Activated CD4-positive, alpha-beta memory T cell treated with anti-CD3 and anti-CD28 coated beads for 36 hours (primary cell): ENCODE measurements at places on chromosomes 3 and 15.

DNA sequence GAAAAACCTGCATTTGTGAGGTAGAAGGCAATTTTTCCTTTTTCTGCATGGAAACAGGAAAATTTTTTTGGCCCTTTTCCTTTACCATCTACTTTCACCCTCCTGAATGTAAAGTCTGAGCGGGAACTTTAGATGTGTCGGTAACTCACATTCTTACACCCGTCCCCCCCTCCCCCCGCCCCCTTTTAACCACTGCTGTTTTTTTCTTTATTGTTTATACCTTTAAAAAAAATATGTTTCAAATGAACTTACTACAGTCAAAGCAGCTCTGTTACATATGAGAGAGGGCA is 487 bp upstream of the HES1 start:
- no peak for DNase-seq

GRCh38 chr15:31360843-31361763 is 34.5 kb downstream of the KLF13 start:
- DNase-seq = peak; percentile 80

DNA sequence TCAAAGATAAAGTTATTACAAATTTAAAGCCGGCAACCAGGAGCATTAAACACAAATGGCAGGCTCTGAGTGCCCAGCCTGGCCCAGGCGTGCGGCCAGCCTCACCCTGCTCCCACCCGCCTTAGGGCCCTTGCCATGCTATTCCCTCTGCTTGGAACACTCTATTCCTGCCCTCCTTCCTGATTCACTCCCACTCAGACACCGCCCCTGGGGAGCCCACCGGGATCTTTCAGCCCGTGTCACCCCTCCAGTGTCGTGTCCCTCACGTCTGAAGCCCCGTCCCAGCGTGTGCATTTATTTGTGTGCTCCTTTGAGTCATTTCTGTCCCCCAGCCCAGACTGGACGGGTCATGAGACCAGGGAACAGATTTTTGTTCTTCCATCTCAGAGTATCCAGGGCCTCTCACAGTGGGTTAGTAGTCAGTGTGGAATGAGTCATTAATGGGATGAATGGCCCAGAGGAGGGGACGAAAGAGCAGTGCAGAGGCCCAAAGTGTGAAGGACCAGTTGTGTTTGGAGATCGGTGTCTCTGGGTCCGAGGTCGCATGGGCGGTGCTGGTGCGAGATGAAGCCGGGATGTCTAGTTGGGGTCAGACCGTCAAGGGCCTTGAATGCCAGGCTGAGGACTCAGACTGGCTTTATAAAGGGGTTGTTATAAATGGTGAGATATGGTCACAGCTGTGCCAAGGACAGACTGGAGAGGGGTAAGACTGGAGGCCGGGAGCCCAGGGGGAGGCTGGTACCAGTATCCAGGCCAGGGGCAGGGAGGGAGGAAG is 58.9 kb upstream of the SLC6A6 start:
- DNase-seq = no peak

DNA sequence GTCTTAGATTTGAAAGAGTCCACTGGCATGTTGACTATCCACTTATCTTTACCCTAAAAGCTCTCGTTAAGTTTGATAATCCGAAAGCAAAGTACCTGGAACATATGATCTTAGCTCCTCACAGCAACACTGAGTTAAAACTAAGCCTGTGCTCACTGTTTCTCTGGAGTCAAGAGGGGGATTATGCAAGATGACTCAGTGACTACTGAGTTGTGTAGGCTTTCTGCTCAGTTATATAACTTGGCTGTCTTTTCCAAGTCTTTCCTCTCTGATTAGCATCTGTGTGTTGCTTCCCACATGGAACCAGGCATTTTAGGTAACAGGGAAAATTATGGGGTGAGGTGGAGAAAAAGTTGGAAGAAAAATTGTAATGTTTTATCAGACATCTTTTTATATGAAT is 31.2 kb upstream of the MYO5C start:
- no peak for DNase-seq

DNA sequence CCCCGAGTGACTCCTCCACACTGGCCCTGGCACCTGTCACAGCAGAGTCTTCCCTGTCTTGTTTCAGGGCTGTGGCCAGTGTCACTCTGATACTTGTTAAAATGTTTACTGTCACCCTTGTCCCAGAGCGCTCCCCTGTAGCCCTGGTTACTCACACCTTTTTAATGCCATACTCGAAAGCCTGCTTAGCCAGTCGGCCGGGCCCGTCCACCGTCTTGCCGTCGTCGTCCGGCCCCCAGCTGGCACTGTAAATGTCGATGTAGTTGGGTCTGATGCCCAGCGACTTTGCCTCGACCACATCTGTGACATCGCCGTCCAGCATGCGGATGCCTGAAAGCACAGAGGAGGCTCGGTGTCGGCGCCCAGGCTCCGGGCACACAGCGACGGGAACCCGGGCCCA is 91.3 kb downstream of the PCSK6 start:
- DNase-seq = no peak
